ENCODE measurements at places on chromosomes 1 and 21.

GRCh38 chr1:37149296-37149695 lies 115.0 kb upstream of the GRIK3 start:
- DNase-seq: no peak

DNA sequence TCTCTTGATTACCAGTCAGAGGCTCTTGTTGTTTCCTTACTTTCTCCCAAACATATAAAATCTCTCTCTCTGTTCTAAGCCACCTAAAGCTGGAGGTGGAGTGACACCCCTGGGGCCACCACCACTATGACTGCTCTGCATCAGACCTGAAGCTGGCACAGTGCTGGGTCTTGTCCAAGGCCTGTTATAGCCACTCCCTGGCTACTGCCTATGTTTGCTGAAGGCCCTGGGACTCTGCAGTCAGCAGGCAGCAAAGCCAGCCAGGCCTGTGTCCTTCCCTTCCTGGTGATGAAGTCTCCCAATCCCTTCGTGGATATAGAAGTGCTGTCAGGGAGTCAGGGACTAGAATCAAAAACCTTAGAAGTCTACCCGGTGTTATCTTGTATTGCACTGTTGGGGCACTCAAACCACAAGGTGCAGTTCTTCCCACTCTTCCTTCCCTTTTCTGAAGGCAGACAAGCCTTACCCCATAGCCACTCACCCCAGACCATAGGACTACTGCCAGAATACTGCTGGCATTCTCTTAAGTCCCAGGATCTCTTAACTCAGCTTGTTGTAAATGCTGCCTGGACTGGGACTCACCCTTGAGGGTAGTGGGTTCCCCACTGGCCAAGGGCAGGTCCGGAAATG lies 103.1 kb downstream of the RPS6KC1 start:
- no peak for DNase-seq

GRCh38 chr1:193339401-193339800 lies 153.0 kb upstream of the B3GALT2 start:
- DNase-seq: no peak

GRCh38 chr1:206496131-206496793 lies 11.1 kb upstream of the RASSF5 start:
- no peak for DNase-seq

- DNase-seq: no peak
Measured at GRCh38 chr1:163472651-163473248, 151.0 kb downstream of the NUF2 start.

DNA sequence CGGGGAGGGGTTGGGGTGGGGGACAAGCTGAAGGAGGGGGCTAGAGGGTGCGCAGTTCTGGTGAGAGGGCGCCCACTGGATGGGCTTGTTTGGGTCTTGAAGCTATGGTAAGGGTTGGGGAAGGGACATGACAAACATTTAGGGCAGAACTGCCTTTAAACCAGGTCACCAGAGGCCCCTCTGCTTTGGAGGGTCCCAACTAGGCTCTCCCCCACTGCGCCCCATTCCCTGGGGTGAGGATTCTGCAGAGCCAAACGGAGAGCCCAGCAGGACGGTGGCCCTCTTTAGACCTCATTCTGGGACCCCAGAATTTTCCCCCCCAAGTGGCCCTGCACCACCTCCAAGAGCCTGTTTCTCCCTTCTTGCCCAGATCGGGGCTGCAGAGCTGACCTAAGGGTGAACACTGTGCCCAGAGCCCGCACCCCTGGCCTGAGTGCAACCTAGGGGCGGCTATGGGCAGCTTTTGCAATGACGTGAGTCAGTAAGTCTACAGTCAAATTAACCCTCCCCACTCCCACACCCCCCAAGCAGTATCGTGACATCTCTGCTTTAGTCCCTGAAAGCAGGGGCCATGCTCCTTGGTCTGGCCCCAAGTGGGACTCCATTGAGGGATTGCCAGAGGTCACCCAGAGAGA lies 593.8 kb downstream of the MATN1 start:
- DNase-seq: no peak

- DNase-seq: peak; percentile 62
Measured at GRCh38 chr1:230073371-230074035, 6.5 kb downstream of the GALNT2 start.

GRCh38 chr21:32472890-32473765 lies 60.6 kb downstream of the EVA1C start:
- DNase-seq: no peak

DNA sequence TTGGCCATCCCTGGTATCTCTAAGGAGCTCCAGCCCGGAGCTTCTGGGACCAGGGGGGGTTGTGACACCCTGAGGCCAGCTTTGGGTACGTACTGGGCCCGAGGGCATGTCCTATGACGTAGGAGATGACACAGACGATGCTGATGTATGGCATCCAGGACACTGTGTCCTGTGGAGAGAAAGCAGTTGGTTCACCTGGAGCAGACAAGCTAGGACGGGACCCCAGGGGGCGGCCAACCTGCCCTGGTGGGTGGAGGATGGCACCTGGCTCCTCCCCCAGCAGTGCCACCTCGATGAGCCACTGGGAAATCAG lies 12.1 kb upstream of the SLC2A7 start:
- DNase-seq: no peak

- DNase-seq: peak; percentile 57
Measured at GRCh38 chr1:183877053-183877720, 72.3 kb downstream of the RGL1 start.

GRCh38 chr1:154295408-154296235 lies 23.2 kb downstream of the HAX1 start:
- DNase-seq: no peak

GRCh38 chr1:233677690-233678354 lies 63.9 kb downstream of the KCNK1 start:
- no peak for DNase-seq

DNA sequence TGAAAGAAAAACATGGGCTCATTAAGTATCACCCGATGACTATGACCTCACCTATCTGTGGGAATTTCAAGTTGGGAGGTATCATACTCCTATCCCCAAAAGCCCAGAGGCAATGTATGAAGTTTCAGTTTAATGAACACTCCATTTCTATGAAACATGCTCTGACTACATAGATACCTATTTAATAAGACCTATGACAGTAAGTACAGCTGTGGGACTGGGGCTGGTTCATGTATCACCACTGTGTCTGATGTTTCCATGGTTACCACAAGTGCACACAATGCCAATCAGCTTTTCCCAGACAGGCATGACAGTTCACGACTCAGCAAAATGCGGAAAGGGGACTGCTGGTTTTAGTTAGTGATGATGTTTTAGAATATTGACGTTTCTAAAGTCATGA lies 167.7 kb downstream of the SIPA1L2 start:
- DNase-seq: no peak

DNA sequence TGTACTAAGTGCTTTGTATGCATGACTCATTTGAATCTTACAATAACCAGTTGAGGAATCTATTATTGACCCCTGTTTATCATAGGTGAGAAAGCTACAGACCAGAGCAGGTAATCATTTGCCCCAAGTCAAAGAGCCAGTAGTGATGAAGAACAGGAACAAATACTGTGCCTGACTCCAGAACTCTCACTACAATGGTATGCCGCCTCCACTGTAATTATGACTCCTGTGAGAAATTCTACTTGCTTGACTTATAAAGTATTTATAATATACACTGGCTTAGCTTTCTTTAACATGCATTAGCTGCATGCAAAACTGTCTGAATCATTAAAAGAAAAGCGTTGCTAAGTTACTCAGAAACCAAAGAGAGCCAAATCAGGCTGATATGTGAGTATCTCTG lies 92.6 kb downstream of the ZNF281 start:
- peak; percentile 23 for DNase-seq

DNA sequence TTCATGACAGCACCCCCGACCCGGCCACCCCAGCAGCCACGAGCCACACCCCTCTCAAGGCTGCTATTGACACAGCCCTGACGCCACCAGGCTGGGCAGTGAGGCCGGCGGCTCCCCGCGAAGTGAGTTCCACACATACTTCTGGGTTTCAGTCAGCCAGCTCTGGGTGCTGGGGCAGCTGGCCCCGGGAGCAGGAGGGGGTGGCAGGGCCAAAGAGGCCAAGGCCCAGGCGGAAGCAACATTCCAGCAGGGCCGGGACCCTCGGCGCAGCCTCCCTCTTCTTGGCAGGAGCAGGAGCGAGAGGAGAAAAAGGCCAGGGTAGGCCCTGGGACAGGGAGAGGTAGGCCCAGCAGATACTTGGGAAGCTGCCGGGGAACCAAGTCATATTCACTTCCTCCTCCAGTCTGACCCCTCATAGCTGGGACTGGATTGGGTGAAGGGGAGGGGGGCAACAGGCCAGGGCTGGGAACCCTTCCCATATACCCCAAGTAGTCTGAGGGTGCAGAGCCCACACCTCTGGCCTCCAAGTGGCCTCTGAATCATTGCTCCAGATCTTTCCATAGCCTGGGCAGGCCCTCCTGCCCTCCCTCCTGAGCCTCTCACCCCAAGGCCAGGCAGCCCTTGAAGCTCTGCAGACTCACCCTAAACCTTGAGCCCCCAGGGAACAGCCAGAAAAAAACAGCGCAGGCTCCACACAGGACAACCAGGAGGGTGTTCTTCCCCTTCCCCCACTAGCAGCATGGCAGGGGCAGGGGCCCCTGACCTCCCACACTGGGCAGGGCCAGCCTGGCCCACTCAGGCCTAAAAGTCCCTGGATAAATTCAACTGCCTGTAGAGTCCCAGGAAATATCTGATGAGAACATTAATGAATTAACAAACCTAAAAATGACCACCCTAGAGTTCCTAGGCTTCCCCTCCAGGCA lies 5.7 kb downstream of the HSPG2 start:
- DNase-seq: peak; percentile 84

GRCh38 chr1:247822060-247822459 lies 1.9 kb downstream of the OR14A16 start:
- no peak for DNase-seq

GRCh38 chr1:197807216-197807615 lies 31.9 kb upstream of the DENND1B start:
- DNase-seq: no peak

GRCh38 chr1:84299536-84300170 lies 1.9 kb upstream of the SAMD13 start:
- DNase-seq: peak; percentile 18

GRCh38 chr1:198893763-198894444 lies 255.1 kb downstream of the PTPRC start:
- DNase-seq: peak; percentile 68

DNA sequence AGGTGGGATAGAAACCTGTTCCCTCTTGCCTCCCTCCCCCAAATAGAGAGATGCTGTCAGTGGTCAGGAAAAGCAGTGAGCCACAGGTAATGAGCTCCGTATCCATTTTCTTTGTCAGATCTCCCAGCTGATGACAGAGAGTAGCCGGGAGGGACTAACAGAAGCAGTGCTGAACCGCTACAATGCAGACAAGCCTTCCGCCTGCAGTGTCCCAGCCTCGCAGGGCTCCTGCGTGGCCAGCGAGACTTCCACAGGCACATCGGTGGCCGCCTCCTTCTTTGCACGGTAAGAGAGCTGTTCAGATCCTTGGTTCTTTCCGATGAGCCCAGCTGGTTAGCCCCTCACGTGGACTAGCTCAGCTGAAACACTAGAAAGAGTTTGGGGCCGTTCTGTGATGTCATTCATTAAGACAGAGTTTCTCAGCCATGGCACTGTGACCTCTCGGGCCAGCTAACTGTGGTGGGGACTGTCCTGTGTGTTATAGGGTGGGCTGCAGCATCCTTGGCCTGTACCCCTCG lies 264.7 kb downstream of the KIF26B start:
- no peak for DNase-seq

DNA sequence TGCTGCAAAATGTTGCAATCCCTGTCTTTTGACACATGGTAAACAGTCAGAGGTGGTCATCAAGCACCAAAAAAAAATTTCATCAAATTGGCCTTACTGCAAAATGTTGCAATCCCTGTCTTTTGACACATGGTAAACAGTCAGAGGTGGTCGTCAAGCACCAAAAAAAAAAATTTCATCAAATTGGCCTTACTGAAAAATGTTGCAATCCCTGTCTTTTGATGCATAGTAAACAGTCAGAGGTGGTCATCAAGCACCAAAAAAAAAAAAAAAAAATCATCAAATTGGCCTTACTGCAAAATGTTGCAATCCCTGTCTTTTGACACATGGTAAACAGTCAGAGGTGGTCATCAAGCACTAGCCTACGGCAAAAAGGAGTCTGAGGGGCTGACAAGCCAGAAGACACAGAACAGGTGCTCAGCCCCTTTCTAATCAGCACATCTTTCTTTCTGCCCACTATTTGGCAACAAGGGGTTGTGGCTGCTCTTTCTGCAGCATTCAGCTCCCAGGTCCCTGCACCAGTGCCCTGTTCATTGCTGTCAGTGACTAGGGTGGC lies 223.8 kb downstream of the KCNH1 start:
- DNase-seq: no peak

- DNase-seq: peak; percentile 73
Measured at GRCh38 chr1:94095744-94096469, 25.0 kb downstream of the ABCA4 start.

DNA sequence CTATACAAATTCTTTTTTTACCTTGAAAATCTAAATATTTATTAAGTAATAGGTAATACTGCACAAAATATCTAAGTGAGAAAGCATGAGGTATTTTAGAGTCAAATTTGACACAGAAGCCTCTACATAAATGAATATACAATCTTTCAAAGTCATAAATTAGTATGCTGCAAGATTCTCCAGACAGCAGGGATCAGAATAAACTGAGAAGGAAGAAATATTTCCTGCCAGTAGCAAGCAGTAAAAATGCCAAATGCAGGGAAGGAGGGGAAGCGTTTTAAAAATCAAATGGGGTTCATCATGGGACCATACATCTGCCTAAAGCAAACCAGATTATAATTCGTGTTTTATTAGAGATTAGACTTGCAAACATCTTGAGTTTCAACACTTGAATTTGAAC lies 18.9 kb downstream of the COLGALT2 start:
- DNase-seq: no peak

DNA sequence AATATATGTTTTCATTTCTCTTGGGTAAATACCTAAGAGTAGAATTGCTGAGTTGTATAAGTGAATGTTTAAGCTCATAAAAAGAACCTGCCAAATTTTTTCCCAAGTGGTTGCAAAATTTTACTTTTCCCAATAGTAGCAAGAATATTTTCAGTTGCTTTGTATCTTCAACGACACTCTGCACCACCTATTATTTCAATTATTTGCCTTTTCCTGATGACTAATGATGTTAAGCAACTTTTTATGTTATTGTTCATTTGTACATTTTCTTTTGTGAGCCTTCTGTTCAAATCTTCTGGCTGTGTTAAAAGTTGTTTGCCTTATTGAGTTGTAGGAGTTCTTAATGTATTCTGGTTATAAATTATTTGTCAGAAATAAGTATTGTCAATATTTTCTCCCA lies 299.1 kb upstream of the NRIP1 start:
- peak; percentile 41 for DNase-seq

DNA sequence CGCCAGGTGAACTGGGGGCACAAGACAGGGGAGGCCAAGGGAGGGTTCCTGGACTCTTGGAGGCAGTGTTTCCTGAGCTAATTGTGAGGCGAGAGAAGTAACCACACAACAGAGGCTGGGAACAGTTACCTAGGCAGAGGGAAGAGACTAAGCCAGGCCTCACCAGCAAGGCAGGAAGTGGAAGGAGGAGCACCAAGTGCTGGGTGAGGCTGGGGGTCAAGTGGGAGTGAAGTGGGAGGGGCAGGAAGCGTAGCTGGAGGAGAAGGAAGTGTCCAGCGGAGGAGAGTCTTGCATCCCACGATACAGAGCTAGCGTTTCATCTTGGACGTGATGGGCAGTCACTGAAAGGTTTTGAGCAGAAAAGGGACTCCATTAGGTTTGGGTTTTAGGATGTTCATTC lies 48.3 kb upstream of the CAPZB start:
- no peak for DNase-seq

Data from choroid plexus epithelial cell (primary cell).